ENCODE measurements at places on chromosomes 1 and 21.

- peak; percentile 37 for DNase-seq
Measured at GRCh38 chr1:179369751-179370341, 4.1 kb downstream of the AXDND1 start.

GRCh38 chr21:45001134-45002095 is 61.6 kb downstream of the SLX9 start:
- DNase-seq = peak; percentile 55

DNA sequence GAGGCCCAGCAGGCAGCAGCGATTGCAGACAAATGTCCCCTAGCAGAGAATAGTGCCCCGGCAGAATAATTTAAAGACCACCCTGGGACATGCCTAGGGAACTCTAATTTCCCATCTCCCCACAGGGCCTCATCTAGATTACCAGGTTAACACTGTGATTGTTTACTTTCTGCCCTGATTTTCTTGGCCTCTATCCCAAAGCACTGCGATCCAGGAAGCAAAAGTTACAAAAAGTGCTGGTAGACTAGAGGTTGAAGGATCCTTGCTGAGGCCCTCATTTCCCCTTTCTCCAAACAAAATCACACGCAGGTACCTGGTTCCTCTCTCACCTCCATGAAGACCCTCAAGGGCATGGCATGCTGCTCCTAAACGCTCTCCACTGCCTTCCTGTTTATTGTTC is 229.7 kb downstream of the C1orf94 start:
- DNase-seq = no peak

DNA sequence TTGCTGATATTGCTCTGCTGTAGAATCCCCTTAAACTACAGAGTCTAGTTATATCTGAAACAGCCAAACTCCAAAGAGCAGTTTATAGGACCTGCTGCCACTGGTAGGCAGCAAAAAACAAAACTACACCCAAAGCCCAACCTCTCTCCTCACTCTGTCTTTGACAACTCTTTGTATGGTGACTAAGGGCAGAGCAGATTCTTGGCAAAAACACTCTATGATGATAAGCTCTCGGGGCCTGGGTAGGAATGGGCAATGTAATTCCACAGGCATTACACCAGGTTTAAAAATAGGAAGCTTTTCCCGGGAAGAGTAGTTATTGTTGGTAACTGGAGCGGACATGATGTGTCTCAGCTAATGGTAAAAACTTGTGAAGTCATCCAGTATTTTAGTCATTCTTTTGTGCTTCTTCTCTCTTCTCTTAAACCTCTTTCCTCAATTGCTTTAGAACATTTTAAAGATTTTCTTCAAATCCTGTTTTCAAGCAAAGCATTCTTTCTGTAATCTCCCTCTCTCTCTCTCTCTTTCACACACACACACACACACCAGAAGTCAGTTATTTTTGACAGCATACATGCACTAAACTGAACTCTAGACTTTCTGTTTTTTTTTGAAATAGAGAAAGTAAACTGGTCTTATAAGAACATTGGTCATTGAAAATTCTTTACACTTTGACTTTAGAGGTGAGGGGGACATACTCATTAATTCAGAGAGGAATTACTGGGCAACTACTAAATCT is 193.5 kb downstream of the PAPPA2 start:
- peak; percentile 94 for DNase-seq

DNA sequence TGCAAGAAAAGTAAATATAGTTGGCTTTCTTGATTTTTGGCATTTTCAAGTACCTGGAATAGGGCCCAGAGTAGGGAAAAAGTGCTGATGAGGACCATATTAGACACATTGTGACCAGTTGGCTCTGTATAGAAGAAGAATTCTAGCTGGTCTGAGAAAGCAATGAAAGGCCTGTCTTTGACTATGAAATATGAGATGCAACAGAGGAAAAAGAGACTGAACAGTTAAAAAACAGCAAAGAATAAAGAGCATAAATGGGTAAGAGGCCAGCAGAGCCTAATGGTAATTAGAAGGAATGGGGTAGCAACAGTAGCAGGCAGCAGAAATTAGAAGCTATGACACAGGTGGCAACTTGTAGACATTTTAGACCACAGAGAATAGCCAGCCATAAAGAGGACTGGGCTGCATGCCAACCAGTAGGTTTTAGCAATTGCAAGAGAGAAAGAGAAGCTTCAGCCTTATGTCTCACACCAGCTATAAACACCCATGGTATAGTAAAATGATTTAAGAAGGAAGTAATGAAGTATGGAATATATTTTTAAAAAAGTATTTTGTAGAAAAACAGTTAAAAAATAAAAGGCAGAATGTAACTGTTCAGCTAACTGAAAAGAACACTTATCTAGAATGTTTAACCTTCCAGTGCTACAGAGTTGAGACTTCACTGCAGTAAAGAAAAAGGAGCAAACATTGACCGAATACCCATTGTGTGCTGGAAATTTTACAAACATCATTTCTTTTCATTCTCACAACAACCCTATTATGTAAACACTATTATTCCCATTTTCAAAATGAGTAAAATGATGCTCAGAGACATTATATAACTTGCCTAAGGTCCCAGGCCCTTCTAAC is 114.1 kb downstream of the LHX4 start:
- peak; percentile 23 for DNase-seq

DNA sequence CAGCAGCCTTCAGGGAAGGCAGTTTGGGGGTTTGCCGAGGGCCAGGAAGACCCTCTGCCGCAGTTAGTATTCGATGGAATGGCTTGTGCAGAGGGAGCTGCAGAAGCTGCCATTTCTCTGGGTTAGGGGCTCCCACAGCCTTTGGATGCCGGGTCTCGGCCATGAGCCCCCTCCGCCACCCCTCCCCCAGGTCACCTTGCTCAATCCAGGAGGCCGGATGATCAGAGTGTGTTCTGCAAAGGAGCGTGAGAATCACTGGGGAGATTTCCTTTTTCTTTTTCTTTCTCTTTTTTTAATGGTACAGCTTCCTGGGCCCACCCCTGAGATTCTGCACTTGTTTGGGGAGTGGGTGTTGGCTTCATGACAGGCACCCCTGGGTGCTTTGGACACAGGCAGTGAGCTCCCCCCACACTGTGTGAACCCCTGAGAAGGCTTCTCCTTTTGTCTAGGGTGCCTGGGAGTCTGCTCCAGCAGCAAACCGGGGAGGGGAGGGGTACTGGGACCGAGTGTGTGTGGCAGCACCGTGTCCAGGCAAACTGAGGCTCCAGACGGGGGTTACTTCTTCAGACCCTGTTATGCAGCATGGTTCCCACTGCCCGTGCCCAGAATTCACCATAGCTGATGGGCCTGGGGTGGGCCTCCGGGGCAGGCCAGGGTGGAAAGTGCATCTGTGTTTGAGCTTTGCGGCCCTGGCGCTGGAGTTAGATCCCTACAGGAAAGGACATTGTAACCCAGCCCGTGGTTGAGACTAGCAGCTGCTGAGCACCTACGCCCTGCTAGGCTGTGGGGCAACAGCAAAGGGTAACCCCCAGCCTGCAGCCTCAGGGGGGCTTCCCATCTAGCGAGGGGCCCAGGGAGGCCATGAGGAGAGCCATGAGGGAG is 18.5 kb downstream of the TNFRSF1B start:
- DNase-seq = no peak

- DNase-seq = no peak
Measured at GRCh38 chr1:178528228-178528952, 15.5 kb downstream of the TEX35 start.

- no peak for DNase-seq
Measured at GRCh38 chr1:90318431-90318830, 323.5 kb downstream of the ZNF326 start.

DNA sequence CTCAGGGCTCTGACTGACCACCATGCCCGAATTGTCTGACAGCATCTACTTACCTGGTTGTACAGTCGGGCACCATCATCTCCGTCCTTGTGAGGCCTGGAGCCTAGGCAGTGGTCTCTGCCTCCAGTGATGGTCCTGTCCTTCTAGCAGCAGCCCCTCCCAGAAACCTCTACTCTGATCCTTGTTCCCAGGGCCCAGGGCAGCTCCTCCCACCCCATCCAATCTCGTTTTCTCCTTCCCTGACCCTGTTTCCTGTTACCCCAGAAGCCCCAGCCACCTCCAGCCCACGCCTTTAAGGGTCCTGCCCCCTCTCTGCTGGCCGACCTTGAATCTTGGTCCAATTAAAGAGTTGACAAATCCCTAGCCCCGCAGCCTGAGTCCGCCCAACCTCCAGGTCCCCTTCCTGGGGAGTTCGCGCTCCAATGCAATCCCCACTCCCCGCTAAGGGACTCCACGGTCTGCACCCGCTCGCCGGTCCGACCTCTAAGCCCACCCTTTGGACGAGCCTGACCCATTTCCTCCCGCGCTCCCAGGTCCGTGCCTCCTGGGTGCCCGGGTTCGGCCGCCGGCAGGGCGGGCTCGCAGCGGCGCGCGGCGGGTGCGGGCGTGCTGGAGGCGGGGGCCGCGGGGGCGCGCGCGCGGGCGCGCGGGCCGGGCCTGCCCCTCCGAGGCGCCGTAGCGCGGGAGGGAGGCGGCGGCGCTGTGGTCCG is at the start of gene B4GALT2:
B4GALT2 (plus strand) TSS at position 660 of the 710 bp plus-strand sequence. CDS start 1,951 bp downstream, outside the sequence.
- no peak for DNase-seq

GRCh38 chr1:41842993-41843755 is 75.5 kb downstream of the HIVEP3 start:
- peak; percentile 83 for DNase-seq

DNA sequence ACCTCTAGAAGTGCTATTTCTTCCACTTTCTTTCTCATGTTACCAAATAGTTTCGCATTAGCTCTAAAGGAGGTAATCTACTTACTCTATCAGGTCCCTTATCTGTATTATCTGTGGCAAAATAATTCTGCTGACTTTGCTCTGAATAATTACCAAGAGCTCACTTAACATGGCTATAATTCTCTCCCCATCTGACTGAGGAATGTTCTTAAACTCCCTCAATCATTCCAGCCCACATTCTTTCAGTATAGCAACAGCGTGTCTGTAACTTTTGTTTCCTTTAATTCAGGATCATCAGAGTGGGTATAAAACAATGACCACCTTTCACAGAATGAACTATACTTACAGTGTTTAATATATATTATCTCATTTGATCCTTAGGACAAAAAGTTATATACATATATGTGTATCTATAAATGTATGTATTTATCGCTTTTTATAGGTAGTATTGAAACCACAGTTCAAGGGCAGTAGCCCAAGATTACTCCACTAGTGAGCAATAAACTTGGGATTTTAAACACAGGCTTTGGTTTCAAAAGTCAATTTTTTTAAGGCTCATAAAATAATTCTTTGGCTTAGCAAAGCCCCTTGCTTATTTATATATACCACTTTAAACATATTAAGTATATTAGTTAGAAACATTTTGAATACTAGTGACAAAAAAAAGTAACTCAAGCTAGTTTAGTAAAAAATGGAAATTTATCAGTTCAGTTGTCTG is 36.1 kb upstream of the ST6GALNAC3 start:
- peak; percentile 66 for DNase-seq

DNA sequence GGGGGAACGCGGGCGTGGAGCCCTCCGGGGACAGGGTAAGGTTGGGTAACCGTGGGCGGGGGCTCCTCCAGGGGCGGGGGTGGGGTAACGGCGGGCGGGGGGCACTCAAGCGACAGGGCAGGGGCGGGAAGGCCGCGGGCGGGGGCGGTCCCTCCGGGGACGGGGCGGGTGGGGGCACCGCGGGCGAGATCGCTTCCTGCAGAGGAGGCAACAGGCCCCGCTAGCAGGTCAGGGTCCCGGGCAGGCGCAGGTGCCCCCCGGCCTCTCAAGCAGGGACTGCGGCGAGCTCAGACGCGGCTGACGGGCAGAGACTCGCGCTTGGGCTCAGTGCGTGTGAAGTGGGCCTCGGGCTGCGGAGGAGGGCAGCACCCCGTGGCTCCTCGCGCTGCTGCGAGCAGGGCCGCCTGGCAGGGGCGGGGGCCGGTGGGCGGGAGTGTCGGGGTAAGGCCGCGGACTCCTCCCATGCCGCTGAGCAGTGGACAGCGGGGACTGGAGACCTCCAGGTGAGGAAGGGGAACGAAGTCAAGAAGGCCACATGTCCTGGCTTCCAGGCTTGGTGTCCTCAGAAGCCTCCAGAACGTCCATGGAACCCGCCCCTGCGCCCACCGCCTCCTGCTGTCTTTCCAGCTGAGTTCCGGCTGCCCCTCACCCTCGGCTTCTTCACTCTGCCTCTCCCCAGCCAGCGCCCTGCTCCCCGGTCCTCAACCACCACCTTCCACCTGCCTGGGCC is 627 bp upstream of the GNB1 start:
- DNase-seq = no peak

DNA sequence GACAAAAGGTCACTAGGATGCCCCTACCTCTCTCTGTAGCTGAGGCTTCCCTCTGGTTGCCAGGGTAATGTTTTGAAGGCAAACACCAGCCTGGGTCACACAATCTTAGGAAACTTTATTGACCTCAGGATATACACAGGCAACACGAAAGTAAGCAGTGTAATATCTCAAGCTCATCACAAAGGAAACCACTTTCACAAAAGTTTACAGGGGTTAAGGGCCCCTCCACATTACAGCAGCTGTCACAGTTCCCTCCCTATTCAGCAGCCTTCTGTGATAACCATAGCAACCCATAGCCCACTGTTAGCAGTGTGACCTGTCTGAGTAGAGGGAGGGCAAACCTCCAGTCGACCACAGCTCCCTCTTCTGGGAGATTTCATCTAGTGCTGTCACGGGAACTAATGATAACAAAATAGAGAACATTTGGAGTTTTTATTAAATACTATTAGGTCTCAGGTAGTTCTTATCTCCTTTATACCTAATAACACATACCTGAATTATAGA is 149.8 kb downstream of the PTPRC start:
- DNase-seq = no peak

DNA sequence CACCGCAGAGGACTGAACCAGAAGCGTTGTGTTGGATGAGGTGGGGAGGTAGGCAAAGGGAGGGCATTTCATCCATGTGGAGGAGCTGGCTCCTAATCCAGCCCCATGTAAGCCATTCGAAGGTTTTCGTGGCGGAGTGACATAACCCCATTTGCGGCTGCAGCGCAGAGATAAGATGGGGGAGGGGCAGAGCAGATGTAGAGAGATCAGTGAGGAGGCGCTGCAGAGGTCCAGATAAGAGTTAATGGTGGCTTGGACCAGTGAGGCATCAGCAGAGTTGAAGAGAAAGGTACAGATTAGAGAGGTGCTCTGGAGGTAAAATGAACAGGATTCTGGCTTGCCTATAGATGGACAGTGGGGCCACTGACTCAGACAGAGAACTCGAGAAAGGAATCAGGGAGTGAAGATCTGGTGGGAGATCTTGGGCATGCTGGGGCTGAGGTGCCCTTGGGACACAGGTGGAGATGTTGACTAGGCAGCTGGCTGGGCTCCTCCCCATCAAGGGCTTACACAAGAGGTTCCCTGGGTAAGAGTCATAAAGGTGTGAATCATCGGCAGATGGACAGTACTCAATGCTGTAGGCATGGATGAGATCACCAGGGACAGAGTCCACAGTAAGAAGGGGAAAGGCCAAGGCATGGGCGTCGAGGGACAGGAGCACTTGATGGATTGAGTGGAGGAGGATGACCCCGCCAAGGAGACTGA is 7.8 kb upstream of the PTPRF start:
- peak; percentile 78 for DNase-seq

Measured in astrocyte (in vitro differentiated cells and primary cell).